Astrocyte (in vitro differentiated cells and primary cell): ENCODE measurements at places on chromosomes 7 and 10. TPM values are rescaled to one million over a fixed set of nuclear protein-coding genes. Genes with fewer than 3 reads are reported as not detected.

Gene TMEM26
- total RNA-seq, result 0.18 and 0.31 TPM in 2 replicates

Gene ZNF786
- 7.8 and 9.9 TPM in 2 replicates for total RNA-seq

Gene AVPI1
- 5.0 and 5.6 TPM in 2 replicates for total RNA-seq

Gene CDK13
- total RNA-seq, result 43.7 and 45.3 TPM in 2 replicates

Gene DCLRE1A
- total RNA-seq, result 3.7 and 3.8 TPM in 2 replicates

Gene PHYHIPL
- 0.34 TPM in 1 of 2 replicates, not detected in the other for total RNA-seq

Gene CYP26A1
- 0.18 and 0.53 TPM in 2 replicates for total RNA-seq

Gene PPP1R17
- not detected in 2 replicates for total RNA-seq

Gene SPACDR
- total RNA-seq, result 2.5 and 2.6 TPM in 2 replicates

Gene SPDYE2
- not detected in 2 replicates for total RNA-seq

DNA sequence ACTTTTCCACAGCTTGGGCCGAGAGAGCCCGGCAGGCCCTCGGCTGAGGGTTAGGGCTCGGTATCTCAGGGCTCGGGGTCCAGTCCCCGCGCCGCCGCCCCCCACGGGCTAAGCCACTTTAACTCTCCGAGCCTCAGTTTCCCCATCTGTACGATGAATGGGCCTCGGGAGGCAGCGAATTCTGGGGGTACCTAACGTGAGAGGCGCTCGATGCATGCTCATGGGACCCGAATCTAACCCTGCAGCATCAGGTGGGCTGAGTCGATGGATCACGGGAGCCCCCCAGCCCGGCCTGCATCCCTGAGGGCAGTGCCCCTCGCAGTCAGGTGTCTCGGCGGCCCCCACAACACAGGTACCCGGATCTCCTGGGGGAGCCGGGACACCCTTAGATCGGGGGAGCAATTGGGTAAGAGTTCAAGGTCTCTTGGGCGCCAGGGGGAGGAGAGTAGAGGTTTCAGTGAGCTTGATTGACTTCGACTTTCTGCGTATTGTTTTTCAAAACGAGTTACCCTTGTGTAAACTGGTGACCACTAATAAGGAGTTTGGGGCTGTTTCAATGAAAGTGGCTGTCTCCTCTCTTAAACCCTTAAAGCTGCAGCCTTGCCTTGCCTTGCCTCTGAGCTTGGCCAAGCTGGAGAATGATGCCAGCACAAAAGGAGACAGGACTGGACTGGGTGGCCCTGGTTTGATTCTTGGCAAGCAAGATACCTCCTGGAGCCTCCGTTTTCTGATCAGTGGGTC lies 631 bp downstream of the POR start:
- H3K27me3 ChIP-seq, result no peaks in the 10 kb centered on the region
- H3K4me1 ChIP-seq, result peaks cover 17% of the 10 kb centered on the region
- H3K36me3 ChIP-seq, result no peaks in the 10 kb centered on the region
- H3K4me3 ChIP-seq, result peak overlapping the region; percentile 81

DNA sequence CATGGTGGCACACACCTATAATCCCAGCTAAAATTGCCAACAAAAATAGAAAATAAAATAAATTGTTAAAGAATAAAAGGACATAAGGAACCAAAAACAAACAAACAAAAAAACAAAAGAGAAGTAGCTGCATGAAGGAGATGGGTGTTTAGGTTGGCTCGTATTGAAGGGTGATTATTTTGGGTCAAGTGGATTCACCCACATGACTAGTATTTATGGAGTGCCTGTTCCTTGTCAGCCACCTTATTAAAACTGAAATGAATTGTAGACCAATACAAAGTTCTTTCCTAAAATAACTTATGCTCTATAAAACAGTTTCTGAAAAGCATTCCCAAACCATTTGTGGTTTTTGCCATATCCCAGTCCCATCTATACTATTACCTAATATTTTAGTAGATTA lies 138.7 kb downstream of the BTAF1 start:
- no peak overlapping the region for H3K27ac ChIP-seq
- H3K4me1 ChIP-seq, result no peaks in the 10 kb centered on the region
- H3K4me3 ChIP-seq, result no peak overlapping the region
- no peaks in the 10 kb centered on the region for H3K36me3 ChIP-seq
- H3K27me3 ChIP-seq, result no peaks in the 10 kb centered on the region

DNA sequence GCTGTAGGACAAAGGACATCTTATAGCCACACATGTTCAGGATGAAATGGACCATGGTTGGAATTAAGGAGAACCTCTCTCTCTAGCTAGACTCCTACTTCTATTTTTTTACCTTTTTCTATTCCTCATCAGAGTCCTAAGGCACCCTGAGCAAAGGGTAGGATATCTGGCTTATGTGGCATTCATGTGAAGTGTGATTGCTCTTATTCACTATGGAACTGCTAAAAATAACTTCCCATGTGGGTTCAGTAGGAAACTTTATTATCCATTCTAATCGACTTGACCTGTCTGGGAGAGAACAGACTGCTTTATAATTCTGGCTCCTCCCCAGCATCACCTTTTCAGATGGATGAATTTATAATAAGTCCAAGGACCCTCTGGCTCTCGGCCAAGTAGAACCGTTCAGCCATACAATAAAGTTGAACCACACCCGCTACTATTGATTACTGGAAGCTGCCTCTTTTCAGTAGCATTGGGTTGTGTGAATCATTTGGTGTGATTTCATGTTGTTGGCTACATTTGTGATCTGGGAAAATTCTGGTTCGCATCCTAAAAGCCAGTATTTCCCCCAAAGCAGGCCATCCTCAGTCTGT lies 117.5 kb downstream of the NRF1 start:
- no peak overlapping the region for H3K27ac ChIP-seq
- H3K4me3 ChIP-seq, result no peak overlapping the region

DNA sequence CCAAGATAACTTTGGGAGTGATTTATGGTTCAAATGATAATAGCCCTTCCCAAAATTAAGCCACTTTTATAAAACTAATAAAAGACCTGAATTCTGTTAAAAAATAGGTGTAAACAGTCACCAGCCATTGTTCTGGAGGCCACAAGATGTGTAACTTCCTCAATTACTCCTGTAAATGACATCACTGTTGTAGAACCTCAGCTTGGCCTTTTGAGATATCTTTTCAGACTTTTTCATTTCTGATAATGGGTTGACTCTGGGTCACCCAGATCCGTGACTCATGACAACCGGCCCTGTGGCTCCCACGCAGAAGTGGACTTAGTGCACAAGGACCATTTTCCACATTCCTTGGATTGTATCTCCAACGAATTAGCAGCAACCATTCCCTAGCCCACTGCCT lies 106.6 kb downstream of the DKK1 start:
- no peaks in the 10 kb centered on the region for H3K27me3 ChIP-seq
- no peak overlapping the region for H3K27ac ChIP-seq
- no peak overlapping the region for H3K4me3 ChIP-seq
- H3K4me1 ChIP-seq, result no peaks in the 10 kb centered on the region

DNA sequence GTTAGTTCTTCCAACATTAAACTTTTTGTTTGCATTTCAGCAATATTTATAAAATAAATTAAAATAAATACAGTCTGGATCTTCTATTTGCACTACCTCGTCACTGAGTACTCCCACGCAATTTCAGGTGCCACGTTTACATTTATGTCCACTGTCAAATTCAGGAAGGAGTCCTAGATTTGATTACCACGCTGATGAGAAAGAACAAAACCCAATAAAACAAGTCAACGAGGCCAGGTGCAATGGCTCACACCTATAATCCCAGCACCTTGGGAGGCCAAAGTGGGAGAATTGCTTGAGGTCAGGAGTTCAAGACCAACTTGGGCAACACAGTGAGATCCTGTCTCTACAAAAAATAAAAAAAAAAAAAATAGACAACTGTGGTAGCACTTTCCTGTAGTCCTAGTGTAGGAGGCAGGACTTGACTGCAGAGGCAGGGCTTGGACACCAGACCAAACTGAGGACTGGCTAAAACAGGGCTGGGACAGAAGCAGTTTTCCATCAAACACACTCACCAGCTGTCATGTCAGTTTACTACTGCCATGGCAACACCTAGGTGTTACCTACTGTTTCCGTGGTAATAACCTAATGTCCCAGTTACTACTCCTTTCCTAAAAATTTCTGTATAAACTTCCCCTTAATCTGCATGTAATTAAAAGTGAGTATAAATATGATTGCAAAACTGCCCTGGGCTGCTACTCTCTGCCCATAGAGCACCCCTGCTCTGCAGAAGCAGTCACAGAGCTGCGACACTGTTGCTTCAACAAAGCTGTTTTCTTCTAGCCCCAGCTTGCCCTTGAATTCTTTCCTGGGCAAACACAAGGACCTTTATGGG lies 341.7 kb downstream of the PARD3 start:
- DNase-seq, result no peak
- no peaks in the 10 kb centered on the region for H3K27me3 ChIP-seq
- no peaks in the 10 kb centered on the region for H3K4me1 ChIP-seq
- no peak overlapping the region for H3K27ac ChIP-seq
- no peaks in the 10 kb centered on the region for H3K36me3 ChIP-seq
- H3K4me3 ChIP-seq, result no peak overlapping the region

DNA sequence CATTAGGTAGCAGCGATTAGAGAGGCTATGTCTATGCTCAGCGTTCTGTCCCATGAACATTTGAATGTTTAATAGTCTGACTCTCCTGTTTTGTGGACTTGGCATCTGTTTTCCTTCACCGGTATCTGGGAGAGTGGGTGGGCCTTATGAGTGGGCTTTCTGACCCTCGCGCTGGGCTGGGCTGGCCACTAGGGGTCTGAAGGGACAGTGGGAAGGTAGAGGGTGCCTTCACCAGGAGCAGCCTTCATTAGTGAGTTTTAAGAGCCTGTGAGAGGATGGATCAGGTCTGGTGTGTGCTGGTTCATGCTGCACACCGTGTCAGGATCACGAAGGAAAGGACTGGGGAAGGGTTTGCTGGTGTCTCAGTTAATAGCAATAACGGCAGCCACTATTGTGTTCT lies 33.4 kb downstream of the DCLRE1A start:
- no peak overlapping the region for H3K27ac ChIP-seq
- H3K27me3 ChIP-seq, result no peaks in the 10 kb centered on the region
- H3K4me1 ChIP-seq, result no peaks in the 10 kb centered on the region
- no peak for DNase-seq

- no peak overlapping the region for H3K4me3 ChIP-seq
- H3K4me1 ChIP-seq, result no peaks in the 10 kb centered on the region
- no peak for DNase-seq
- no peaks in the 10 kb centered on the region for H3K36me3 ChIP-seq
These were observed 125.3 kb downstream of the RAB11FIP2 start for GRCh38 chr10:117921421-117921820.

DNA sequence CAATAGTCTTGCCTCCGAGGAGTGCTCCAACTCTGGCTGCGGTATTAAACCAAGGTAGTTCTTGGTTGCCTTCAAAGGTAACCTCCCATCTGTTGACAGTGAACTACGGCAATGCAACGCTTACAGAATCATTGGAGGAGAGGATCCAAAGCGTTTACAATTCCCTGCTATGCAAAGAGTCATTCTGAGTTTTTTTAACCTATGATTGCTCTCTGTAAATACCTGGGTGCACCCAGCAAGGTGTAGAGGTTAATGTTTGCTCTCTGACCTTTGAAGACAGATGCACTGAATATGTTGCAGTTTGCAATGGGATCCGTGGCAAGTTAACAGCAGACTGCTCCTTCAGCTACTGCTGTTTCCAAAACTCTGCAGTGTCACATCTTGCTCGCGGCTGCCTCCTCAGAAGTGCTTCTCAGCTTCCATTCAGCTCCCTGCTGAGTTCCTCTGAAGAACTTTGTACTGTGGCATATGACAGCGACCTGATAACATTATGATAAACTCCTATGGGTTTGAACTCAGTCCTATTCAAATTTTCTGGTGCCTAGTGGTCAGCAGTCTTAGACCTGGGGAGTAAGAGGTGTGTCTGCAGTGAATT lies 29.0 kb downstream of the KIAA1217 start:
- no peaks in the 10 kb centered on the region for H3K4me1 ChIP-seq
- no peak overlapping the region for H3K27ac ChIP-seq
- no peaks in the 10 kb centered on the region for H3K27me3 ChIP-seq
- no peak overlapping the region for H3K4me3 ChIP-seq
- no peak for DNase-seq
- H3K36me3 ChIP-seq, result no peaks in the 10 kb centered on the region

DNA sequence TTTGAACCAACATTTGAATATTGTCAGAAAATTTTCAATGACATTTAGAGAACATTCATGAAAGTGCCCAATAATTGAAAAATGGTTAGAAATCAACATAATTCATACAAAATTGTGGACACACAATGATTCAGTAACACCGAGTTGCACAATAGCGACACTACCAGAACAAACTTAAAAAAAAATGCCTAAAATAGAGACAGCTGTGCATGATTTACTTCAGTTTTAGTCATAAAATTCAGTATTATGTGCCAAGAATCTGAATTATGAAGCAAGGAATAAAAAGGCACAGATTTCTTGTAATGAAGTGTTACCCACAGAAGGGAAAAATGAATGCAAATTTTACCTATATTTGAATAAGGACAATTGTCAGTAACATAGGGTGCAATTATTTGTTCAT lies 396.0 kb downstream of the SEMA3D start:
- no peaks in the 10 kb centered on the region for H3K36me3 ChIP-seq
- DNase-seq, result peak; percentile 12
- no peaks in the 10 kb centered on the region for H3K27me3 ChIP-seq
- H3K27ac ChIP-seq, result no peak overlapping the region
- H3K4me3 ChIP-seq, result no peak overlapping the region

- no peak overlapping the region for H3K27ac ChIP-seq
- no peaks in the 10 kb centered on the region for H3K27me3 ChIP-seq
These were observed 59.8 kb downstream of the ARID5B start for GRCh38 chr10:61961278-61961677.

DNA sequence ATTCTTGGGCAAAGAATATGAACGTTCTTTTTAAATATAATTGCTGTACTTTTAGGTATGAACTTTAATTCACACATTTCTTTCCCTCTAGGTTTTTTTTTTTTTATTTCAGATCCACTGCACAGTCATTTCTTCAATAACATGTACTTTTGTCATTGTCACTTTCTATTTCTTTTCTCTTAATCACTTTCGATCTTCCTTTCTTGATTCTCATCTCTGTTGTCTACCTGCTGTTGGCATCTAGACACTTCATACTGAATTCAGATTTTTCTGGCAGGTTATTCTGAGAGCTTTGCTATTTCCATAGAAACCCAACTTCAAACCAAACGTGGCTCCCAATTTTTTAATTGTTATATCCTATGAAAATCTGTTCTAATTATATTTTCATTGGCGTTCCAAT lies 211.7 kb upstream of the KLF6 start:
- no peak overlapping the region for H3K4me3 ChIP-seq
- no peaks in the 10 kb centered on the region for H3K36me3 ChIP-seq
- H3K27ac ChIP-seq, result no peak overlapping the region

DNA sequence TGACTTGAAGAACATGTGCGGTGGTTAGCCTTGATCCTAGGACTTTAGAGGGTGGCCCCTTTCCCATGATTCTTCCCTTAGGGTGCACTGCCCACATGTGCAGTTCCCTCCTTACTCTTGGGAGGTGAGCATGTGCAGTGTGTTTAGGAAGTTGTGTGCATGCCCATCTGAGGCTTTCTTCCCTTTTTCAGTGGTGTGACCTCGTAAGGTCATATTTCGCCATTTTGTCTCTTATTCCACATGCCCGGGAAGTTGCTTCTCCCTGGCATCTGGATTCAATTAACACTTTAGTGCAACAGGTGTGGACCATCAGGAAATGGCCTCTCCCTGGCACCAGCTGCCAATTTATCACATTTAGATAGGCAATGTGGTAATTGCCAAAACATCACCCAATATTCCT lies 380.6 kb upstream of the VSTM2A start:
- DNase-seq, result no peak
- H3K36me3 ChIP-seq, result no peaks in the 10 kb centered on the region
- H3K27me3 ChIP-seq, result no peaks in the 10 kb centered on the region
- H3K27ac ChIP-seq, result no peak overlapping the region
- H3K4me3 ChIP-seq, result no peak overlapping the region
